Kidney capillary endothelial cell (primary cell): ENCODE measurements at places on chromosomes 1 and 21.

GRCh38 chr1:20404466-20404865 lies 81.5 kb downstream of the CAMK2N1 start:
- no peak for DNase-seq

- no peak for DNase-seq
Measured at GRCh38 chr1:107378866-107379265, 238.0 kb downstream of the NTNG1 start.

GRCh38 chr1:61125263-61125662 lies 42.9 kb downstream of the NFIA start:
- no peak for DNase-seq

GRCh38 chr1:8015036-8015808 lies 10.9 kb downstream of the ERRFI1 start:
- peak; percentile 82 for DNase-seq

GRCh38 chr1:230825761-230826160 lies 42.6 kb downstream of the C1orf198 start:
- no peak for DNase-seq

- no peak for DNase-seq
Measured at GRCh38 chr1:231374394-231374793, 36.3 kb downstream of the SPRTN start.

- DNase-seq: no peak
Measured at GRCh38 chr1:213864091-213864490, 123.7 kb upstream of the PROX1 start.

DNA sequence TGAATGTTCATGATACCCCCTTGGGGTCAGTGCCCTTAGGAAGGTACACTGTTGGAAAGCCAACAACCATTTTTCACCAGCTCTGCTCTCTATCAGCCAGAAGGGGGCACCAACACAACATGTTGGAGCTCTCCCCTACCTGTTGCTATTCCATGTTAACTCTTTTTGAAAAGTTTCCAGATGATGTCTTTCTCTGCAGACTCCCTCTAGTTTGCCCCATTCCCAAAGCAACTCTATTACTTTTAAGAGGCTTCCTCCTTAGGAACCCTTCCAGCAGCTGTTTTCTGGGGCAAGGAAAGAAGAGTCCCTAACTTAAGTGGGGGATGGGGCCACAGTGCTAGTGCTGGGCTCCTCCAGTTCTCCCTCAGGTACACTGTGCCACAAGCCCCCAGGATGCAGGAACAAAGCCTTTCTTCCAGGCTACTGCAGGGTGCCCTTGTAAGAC lies 22.9 kb upstream of the NDC1 start:
- DNase-seq: peak; percentile 50

DNA sequence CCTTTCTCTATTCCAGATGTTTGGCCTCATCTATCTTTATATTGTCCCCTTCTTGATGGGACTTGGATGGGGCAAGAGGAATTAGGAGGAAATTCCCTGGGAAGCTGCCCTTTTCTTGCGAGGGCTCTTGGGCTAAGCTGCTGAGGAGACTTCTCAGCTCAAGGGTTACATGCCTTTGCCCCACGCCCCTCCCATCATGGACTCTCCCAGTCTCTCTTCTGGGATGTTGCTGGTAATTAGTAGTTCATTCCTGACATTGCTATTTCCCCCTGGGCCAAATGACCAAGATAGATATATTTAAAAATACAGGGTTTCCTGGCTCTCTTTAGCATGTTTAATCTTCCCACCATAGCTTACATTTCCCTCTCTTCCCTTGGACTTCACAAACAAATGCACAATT lies 90.6 kb upstream of the RALGPS2 start:
- DNase-seq: no peak

DNA sequence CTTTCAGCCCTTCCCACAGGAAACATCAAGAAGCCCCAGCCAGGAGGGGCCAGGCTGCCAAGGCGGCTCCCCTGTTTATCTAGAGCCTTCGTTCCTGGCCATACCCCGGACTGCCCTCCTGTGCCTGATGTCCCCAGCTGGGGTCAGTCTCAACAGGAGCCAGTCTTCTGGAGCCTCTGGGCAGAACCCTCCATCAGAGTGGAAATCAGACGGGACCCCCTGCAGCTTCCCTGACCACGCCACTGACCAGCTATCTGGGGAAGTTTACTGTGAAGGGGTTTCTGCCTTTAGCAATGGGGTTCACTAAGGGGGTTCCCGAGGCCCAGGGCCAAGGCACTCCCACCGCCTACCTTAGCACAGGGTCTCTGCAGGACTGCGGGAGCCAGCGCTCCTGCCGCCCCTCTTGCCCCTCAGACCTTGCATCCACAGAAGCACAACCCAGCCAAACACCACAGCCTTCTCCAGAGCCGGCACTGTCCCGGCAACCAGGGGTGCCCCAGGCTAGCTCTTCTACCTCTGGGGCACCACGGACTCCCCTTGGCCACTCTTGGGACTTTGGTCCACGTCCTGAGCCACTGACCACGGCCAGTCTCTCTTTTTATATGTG lies 3.5 kb upstream of the MTFR1L start:
- no peak for DNase-seq

DNA sequence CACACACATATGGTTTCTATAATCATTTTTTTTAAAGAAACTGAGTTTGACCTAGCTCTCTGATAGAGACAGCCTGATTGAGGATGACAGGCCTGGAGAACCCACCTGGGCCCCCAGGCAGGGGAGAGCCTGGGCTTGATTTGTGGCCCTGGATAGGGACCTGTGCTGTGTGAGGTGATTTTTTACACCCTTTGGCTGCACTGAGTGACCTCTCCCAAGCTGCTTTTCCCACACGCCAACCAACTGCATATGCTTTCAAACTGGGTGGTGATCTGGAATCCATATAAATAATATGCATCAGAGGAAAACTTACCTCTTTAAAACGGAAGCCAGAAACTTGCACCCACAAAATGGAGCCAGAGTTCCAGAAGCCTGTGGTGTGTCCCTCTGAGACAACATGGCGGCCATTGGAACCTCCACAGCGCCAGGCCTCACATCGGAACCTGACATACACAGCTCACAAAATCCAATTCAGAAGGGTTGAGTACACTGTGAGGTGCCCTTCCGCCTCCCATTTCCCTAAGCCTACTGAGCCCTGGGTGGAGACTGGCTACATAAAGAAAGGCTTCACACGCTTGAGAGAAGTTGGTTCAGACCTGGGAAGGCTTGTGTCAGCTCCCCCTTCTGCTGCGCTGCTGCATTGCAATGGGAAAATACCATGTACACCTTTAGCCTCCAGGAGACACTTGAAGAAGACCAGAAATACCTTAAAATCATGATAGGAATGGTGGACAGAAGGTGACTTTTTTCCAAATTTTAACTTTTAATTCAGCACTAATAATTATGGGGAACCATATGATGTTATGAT lies 160.7 kb downstream of the HHIPL2 start:
- DNase-seq: no peak

DNA sequence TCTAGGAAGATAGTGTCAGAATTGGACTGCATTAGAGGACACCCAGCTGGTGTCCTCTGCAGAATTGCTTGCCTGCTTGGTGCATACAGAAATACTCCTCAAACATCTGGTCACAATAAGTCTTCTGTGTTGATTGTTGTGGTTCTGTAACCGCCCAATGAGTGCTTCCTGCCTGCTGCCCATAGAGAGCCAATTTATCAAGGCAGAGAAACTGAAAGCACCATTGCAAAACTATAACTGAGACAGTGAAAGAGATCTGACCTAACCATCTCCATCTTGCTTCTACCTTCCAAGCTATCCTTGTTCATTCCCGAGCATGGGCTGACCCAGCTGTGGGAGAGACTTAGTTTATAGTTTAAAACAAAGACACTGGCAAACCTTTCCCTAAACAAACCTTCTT lies 462.4 kb upstream of the RGS18 start:
- DNase-seq: no peak

GRCh38 chr1:233245191-233245765 lies 50.2 kb downstream of the PCNX2 start:
- DNase-seq: no peak

DNA sequence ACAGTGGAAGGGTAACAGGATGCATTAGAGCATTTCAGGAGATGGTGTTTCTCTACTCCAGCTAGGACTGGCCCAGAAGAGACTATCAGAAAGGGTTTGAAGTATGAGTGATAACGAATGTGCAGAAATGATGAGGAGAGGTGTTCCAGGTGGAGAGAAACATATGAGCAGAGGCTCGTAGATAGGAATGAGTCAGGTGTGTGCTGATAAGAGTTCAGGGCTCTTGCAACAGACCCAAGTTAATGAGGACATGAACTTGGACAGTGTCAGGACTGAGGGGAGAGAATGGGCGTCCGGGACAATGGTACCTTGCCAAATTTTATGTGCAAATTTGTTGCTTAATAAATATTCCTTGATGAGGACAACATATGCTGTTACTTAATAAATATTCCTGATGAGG lies 183.9 kb upstream of the NFIA start:
- DNase-seq: no peak

GRCh38 chr1:207240325-207241101 lies 81.0 kb upstream of the CD55 start:
- peak; percentile 60 for DNase-seq

DNA sequence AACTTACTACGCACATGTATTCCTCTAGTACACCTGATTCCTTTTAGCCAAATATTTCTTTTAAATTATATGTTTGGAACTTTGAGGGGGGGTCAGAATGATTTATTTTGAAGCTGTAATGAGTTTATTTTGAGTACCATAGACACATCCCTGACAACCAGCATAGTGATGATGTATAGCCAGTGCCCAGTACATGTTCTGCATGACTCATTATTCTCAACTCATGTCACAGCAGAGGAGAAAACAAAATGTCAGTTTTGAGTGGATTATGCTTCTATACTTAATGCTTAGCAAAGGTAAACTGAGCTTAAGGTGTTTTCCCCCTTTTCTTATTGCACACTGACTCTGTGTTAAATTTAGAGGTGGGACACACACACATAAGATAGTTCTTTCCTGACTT lies 22.4 kb upstream of the LEPR start:
- DNase-seq: no peak

DNA sequence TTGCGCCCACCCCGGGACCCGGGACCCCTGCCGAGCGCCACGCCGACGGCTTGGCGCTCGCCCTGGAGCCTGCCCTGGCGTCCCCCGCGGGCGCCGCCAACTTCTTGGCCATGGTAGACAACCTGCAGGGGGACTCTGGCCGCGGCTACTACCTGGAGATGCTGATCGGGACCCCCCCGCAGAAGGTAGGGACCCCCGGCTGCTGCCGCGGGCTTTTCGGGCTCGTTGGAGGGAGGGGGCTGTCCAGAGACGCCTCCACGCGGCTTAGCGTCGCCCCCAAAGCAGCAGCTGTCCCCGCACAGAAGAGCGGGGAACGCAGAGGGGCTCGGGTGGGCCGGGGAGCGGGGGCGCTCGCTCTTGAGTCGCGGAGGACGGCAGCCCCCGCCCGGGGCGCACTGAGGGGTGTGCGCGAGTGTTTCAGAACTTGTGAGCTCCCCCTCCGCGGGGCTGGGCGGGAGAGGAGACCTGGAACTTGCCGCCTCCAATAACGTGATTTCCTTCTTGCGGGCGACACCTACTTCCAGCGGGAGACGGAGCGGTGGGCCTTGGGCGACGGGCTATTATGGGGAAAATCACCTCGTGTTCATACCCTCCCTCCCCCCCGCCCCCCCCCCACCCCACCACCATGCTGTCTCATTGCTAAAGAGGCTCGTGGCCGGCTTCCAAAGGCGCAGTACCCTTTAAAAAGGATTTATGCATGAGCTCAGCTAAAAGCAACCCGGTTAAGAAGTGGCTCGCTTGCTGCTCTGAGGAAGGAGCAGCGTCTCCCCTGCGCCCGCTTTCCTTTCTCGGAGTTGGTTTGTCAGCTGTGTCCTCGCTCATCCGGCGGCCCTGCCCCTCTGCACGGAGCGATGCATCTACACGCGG lies 664 bp downstream of the BACE2 start:
- peak; percentile 55 for DNase-seq

- no peak for DNase-seq
Measured at GRCh38 chr21:41628256-41628655, 120.3 kb upstream of the TMPRSS2 start.

- DNase-seq: no peak
Measured at GRCh38 chr1:161420763-161421455, 53.2 kb upstream of the CFAP126 start.

DNA sequence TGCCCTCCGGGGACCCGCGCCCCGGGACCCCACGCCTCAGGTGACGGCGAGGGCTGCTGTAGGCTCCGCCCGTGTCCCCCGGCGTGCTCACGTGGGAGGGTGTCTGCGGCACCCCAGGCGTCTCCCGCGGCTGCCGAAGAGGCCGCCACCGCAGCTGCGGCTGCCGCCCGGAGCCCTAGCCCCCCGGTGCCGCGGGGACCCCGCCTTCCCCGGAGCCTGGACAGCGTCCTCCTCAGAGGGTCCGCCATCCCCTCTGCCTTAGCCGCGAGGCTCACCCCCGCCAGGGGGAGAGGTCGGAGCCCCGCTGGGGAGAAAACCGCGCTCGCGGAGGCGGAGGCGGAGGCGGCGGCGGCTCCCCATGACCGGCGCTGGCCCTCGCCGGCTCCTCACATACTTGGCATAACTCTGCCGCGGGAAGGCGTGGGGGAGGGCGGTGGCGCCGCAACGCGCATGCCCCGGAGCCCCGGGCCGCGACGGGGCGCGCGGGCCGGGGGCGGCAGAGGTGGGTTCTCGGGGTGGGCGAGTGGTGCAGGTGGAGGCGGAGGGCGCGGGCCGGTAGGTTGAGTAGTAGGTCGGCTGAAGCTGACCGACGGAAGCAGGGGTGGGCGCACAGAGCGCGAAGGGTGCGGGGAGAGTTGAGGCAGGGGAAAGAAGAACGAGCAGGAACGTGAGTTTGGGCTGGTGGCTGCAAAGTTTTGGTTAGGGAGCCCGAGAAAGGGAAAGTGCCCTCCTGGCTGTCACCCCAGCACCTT lies 700 bp upstream of the SYDE2 start:
- peak; percentile 38 for DNase-seq

DNA sequence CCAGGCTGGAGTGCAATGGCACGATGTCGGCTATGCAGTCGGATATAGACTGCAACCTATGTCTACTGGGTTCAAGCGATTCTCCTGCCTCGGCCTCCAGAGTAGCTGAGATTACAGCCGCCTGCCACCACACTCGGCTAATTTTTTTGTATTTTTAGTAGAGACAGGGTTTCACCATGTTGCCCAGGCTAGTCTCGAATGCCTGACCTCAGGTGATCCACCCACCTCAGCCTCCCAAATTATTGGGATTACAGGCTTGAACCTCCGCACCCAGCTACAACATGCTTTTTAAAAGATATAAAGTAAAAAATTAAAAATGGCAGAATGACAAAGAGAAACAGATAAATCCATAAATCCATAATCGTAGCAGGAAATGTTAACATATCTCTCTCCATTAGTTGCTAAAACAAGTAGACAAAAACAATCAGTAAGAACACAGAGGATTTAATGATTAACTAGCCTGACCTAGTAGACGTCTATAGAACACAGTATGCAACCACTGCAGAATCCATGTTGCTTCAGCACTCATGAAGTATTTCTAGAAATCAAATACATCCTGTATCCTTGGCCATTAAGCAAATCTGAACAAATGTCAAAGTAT lies 59.9 kb upstream of the SPOCD1 start:
- no peak for DNase-seq

GRCh38 chr1:174686213-174686612 lies 238.4 kb downstream of the GPR52 start:
- DNase-seq: no peak
